ENCODE measurements at places on chromosomes 7 and 10.

DNA sequence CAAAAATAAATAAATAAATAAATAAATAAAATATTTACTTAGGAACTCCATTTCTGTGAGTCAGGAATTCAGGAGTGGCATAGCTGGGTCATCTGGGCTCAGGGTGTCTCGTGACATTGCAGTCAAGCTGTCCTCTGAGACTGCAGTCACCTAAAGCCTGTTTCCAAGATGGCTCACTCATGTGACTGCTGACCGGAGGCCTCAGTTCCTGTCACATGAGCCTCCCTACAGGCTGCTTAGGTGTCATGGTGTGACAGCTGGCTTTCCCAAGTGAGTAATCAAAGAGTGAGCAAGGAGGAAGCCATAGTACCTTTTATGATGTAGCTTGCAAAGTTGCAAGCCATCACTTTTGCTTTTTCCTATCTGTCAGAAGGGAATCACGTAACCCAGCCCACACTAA, 128.6 kb upstream of the KCTD7 start:
- DNase-seq, result no peak

- no peak for DNase-seq
Measured at GRCh38 chr7:25389489-25390106, 161.3 kb upstream of the NPVF start.

GRCh38 chr10:4671451-4672145, 154.4 kb upstream of the AKR1E2 start:
- no peak for DNase-seq

DNA sequence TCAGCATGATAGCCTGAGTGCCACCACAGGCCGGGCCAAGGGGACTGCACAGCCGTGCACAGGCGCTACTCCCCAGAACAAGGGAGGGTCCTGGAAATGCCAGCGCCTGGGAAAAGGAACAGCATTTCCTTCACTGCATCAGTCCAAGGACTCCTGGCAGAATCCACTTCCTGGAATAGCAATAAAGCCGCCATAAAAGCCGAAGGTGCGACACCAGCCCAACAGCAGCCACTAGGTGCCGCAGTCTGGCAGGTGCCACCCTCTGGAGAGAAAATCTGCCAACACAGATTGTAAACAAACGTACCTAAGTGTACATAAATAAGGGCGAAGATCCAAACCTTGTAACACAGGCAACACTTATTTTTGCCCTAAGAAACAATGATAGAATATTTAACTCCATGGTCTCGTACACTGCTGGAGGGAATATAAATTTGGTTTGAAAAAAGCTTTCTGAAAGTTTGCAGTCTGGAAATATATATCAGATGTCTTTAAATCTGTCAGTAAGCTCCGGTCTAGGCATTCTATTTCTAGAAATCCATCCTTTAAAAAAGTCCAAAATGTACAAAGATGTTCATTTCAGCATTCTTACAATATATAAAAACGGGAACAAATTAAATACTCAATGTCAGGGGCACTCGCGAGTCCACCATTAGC, 22.2 kb downstream of the VOPP1 start:
- DNase-seq, result no peak

- DNase-seq, result no peak
Measured at GRCh38 chr10:113028456-113029440, 78.7 kb downstream of the TCF7L2 start.

DNA sequence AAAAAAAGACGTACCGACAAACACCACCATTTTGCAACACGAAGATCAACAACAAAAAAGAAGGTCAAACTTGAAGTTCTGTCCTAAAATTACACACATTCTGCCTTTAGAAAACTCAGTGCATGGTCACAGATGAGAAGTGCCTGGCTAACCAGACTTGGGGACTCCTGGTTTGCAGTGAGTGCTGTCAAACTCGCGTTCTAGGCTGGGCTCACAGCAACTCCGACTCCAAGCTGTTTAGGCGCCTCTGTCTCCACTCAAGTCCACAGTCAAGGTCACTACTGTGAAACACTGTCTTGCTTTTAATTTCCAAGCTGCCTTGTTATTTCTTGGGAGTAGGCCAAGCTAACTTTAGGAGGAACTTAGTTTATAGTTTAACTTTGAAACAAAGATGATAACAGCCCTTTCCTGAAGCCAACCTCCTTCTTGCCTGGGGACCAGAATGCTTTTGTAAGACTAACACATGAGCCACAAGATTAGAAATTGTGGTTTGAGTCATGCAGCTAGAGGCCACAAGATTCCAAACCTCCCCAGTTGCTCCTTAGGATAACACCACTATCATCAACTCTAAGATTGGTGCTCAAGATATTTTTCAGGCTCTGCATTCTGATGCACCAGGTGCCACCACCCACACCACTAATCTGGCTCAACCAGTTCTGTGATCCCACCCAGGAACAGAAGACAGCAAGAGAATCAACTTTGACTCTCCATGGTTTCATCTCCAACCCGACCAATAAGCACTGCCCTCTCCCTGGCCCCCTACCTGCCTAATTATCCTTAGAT, 1.1 kb upstream of the DNAAF5 start:
- no peak for DNase-seq

DNA sequence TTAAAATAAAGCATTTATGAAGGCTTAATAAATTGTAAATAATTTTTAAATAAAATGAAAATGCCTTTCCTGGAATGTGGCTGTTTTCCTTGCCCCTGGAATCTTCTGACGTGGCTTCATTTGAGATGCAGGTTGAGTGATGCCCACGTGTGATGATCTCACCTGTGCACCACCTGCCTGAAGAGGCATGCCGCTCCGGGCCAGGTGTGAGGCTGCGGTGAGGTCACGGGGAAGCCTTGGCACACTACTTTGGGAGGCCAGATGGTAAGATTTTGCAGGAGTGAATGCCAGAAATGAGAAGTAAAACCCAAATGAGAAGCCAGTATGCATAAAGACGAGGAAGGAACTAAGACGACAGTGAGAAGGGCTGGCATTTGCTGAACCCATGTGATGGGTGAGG, 36.2 kb downstream of the GOT1 start:
- DNase-seq, result no peak

- DNase-seq, result no peak
Measured at GRCh38 chr10:786633-787474, 97.4 kb upstream of the DIP2C start.

DNA sequence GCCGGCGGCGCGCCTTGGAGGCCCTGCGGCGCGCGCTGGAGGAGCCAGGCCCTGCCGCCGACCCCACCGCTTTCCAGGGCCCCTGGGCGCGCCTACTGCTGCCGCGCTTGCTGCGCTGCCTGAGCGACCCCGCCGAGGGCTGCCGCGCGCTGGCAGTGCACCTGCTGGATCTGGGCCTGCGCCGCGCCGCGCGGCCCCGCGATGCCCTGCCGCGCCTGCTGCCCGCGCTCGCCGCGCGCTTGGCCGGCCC, 280 bp downstream of the DNAAF5 start:
- DNase-seq, result no peak

DNA sequence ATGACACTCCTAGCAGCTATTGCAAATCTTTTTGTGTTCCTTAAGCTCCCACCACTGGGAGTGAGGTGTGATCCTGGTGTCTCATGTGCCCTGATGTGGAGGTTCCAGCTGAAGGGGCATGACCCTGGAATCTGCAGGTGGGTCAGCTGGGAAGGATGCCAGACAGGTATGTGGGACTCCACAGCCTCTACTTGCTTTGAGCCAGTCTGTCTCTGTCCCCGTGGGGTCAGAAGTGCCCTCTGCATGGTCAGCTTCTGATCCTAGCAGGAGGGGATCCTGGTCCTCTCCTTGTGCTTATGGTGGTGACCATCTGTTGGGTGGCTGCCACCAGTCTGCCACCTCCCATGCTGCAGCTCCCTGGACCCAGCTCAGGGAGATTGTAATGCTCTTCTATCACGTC, 51.1 kb upstream of the COMTD1 start:
- DNase-seq, result no peak

DNA sequence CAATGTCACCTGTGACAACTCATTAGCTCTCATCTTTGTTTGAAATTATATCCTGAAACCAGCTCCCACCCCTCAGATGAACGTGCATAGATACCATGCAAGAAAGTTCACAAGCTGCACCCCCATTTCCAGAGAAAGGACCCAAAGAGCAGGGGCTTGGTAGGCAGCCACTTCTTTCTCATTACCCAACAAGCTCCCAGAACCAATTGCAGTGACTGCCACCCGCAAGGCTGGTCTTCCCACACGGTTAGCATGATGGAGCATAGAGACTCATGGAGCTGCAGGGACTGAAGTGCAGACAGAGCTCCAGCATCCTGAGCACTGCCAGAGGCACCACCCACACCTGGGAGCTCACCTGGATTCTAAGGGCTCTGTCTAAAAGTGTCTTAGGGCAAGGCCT, 28.5 kb downstream of the FRMPD2 start:
- no peak for DNase-seq

DNA sequence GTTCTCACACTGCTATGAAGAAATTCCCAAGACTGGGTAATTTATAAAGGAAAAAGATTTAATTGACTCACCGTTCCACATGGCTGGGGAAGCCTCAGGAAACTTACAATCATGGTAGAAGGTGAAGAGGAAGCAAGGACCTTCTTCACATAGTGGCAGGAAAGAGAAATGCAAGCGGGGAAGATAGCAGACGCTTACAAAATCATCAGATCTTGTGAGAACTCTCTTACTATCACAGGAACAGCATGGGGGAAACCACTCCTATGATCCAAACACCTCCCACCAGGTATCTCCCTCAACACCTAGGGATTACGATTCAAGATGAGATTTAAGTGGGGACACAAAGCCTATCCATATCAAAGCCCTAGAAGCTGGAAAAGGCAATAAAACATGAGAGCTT, 130.8 kb downstream of the MDFIC start:
- DNase-seq, result no peak

GRCh38 chr10:27072436-27073114, 27.7 kb downstream of the ANKRD26 start:
- DNase-seq, result no peak

DNA sequence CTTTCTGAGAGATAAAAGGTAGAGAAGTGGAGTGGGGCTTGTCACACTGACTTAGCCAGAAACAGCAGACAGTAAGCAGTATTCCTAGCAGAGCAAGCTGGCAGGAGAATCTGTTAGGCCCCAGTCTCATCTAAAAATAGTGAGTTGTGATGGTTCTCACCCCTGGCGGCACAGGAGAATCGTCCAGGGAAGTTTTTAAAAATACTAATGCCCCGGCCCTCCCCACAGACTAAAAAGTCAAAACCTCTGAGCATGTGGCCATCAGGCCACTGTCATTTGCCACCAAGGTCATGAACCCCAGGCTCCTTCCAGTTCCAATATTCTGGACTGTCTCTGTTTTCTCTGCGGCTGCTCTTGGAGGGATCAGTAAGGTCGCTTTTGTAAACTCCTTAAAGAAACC, 34.0 kb downstream of the LYZL1 start:
- DNase-seq, result no peak

- no peak for DNase-seq
Measured at GRCh38 chr10:34553747-34554146, 261.3 kb downstream of the PARD3 start.

DNA sequence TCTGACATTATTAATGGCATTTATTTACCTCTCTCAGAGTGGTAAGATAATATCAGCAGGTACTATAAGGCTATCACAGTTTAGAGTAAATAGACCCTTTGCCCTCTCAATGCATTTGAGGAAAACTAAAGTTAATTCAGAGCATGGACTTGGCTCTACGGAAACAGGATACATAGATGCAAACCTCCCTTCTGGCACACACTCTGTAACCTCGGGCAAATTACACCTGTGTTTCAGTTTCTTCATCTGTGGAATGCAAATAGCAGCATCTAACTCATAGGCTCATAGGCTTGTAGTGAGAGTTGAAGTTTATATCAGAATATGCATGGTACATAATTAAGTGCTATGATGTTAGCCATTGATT, 5.6 kb downstream of the RAPGEF5 start:
- no peak for DNase-seq

GRCh38 chr7:24395512-24395911, 111.5 kb downstream of the NPY start:
- DNase-seq, result no peak
